ENCODE measurements at places on chromosomes 6 and 20.

DNA sequence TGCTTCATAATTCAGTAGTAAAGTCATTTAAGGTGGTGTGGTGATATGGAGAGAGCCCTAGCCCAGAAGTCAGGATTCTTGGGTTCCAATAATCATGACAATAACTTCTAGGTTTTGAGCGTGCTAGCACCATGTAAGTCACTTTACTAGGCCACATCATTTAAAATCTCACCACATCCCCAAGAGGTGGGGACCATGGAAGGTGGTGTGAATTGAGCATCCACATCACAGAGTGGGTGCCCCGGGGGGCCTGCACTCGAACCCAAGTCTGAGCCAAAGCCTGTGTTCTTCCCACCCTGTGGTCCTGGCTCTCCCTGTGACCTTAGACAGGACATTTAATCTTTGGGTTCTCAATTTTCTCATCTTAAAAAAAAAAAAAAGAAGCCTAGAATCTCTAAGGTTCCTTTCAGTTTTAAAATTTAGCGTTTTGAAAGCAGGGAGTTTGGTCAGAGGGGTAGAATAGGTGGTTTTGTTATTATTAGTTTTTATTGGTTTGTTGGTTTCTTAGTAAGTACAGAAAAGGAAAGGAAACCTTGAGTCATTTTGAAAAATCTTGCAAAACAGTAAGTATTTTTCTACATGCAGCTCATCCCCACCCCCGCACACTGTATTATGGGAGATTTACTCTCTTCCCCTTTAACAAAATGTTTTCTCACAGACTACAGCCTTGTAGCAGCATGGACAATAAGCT is 26.4 kb downstream of the ARMC2 start:
- peak; percentile 52 for DNase-seq

GRCh38 chr6:71446470-71446869 is 157.9 kb downstream of the OGFRL1 start:
- DNase-seq: no peak

DNA sequence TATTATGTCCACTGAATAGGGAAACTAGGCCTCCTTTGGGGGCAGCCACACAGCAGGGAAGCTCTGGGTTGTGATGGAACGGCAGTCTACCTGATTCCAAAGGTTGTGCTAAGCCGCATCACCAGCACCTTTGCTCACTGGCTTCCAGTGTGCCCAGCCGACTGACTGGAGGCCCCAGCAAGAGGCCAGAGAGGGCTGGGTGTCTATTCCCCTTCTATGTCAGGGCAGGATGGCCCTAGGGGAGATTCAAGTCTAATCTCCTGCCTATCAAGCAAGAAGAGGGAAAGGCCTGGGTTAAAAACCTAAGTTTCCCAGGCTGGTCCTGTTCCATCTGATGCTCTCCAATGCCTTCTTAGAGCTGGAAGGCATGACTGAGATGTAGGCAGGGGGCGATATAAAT is 53.6 kb downstream of the JPH2 start:
- no peak for DNase-seq

DNA sequence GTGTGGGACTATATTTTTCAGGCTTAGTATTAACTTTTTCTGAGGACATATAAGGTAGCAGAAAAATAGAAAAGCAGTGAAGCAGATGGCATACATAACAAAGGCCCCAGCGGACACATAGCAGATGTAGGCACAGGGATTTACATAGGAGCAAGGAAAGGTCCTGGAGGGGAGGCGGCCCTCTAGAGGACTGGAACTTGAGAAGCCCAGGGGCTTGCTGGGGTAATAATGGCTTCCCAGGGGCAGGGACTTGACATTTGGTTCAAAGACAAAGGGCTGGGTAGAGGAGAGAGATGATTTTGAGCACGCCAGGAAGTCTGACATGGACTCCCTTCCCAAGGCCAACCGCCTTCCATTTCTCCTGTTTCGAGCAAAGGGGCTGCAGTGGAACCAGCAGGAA is 31.7 kb upstream of the OSTM1 start:
- DNase-seq: no peak

- peak; percentile 59 for DNase-seq
These were observed 551 bp downstream of the TREML2 start for GRCh38 chr6:41200296-41200900.

- no peak for DNase-seq
These were observed 36.1 kb downstream of the EDN3 start for GRCh38 chr20:59336540-59336939.
